ENCODE measurements at places on chromosomes 11 and 22. TPM values are rescaled to one million over a fixed set of nuclear protein-coding genes. Genes with fewer than 3 reads are reported as not detected.
A peak's percentile ranks its signal among the peaks of the same experiment; 100 is the strongest.

DNA sequence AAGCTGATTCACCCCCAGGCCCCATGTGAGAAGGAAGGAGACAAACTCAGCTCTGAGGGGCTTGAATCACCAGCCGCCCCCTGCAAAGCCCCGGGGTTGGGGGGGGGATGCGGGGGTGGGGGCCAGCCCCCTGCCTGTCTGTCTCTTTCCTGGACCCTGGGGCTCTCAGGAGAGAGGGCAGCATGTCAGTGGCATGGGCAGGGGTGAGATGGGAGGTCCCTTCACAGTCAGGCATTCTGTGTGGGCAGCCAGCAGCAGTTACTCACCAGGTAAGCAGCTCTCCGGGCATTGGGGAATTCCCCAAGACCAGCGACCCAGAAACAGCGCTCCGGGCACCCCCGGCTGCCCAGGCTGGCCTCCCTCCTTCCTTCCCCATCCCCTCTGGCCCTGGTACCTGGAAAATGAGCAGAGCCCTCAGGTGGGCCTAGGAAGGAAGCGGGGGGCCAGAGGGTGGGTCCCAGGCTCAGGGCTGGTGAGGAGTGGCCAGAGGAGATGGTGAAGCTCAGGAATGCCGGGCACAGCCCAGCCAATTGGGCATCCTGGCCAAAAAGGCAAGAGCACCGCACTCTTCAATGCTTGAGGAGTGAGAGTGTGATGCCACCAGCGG, 4.2 kb upstream of the LIF start:
- no peak for DNase-seq

GRCh38 chr11:94184846-94185245, 56.2 kb downstream of the PANX1 start:
- no peak for DNase-seq

DNA sequence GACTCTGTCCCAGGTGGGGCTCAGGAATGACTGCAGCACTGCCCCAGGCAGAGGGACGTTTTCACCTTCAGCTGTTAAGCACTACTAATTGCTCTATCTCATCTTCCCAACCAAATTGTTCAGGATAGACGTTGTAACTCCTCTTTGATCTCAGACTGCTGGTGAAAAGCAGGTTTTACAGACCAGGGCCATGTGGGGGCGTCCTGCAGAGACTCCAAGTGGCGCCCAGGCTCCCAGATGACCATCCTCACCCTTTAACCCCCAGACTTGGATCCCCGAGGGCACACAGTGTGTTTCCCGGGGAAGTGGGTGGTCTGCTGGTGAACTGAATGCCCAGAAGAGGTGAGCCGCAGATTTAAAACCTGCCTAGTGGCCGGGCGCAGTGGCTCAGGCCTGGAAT, 23.9 kb downstream of the FADD start:
- DNase-seq = peak; percentile 23

DNA sequence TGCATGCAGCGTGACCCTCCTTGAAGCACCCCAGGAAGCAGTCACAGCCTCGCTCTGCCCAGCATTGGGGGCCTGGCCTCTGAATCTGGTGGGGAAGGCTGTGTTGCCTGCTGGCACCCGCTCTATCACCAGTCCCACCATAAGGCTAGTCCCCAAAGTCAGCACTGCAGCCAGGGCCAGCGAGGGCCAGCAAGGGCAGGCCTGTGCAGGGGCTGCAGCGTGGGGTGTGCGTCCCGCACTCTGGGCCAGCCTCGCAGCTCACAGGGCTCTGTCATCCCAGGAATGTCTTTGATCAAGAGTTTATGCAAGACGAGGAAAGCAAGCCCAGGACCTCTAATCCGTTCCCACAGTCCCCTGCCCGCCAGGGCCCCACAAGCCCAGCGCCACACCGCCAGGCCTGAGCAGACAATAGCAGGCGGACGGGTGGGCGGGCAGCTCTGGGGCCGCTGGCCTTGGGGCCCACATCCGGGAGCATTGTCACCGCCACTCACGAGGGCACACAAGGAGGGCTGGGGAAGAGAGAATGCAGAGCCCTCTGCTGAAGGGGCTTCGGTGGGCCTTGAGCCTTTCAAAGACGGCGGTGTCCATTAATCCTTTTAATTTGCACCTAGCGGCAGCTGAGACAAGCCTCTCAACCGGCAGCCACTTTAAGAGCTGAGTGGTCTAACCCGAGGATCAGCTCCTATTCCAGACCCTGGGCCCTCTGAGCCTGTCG, 17.1 kb downstream of the LTO1 start:
- no peak for DNase-seq

ESAM gene
- 6.1 TPM for total RNA-seq

HBG2 gene
- 48.1 TPM for total RNA-seq

MAP6 gene
- not detected for total RNA-seq

DNA sequence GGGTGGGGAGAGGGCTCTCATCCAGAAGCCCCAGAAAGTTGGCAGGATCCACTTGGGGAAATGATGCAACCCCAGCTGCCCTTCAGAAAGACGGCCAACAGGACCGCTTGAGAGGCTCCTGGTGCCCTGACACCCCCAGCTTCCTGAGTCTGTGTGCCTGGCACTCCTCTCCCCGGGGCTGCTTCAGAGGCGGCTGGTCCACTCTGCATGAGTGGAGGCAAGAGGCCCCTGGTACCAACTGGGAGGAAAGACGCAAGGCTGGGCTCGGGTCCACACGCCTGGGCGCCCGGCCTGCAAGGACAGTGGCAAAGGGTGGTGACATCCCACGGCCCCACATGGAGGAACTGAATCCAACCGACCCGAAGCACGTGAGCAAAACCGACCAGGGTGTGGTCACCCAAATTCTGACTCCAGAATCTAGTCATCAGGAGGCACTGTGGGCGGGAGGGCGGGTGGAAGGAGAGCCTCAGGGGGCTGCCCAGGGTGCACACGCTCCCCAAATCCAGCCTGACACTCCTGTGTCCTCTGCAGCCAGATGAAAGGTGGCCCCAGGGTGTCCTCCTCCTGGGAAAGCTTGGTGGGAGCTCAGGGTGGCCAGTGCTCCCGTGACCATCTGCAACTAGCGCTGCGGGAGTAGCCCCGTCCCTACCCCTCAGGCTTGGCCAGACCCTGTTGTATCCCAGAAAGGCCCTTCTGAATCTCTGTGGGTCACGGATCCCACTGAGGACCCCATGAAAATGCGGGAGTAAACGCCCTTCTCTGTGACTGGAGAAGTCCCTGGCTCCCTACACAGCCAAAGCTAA, 3.7 kb downstream of the RNH1 start:
- no peak for DNase-seq

SMTNL1 gene
- total RNA-seq = not detected

DNA sequence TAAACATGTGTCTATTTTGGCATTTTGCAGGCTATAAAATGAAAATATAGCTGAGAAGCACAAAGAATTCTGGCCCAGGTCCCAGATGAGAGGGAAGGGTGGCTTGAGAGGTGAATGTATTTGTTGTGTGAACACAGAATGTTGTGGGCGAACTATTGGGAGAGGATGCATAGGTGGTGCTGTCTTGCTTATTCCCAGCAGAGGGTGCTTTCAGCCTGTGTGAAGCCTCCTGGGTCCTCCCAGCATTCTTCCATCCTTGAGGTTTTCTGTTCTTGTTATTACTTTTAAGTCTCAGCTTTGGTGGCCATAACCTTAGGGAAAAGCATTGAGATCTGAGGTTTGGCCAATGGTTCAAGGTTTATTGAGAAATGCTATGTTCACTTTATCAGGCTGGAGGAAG, 108.7 kb upstream of the SNX19 start:
- DNase-seq = no peak

DNA sequence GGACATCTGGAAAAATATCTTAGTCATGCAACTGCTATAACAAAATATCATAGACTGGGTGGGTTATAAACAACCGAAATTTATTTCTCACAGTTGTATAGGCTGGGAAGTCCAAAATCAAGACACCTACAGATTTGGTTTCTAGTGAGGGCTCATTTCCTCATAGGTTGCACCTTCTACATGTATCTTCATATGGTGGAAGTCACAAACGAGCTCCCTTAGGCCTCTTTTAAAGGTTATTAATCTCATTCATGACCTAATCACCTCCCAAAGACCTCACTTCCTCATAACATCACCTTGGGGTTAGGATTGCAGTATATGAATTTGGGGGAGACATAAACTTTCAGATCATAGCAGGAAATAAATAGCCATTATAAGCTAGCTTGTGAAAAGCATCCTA, 85.2 kb downstream of the INTS4 start:
- no peak for DNase-seq

DNA sequence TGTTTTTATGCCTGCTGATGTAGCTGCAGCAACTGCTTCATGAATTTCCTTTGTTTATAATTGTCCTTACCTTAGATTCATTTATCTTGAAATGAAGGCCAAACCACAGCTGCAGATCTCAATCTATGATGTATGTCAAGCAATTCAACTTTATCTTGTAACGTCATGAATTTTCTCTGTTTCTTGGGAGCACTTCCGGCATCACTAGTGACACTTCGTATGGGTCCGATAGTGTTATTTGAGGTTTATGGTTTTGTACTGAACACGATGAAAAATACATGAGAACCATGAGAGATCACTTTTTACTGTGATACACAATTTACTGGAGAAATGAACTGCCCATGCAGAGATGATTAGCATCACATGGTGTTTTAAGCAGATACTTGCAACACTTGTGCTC, 98.5 kb downstream of the CSTPP1 start:
- no peak for DNase-seq

GRCh38 chr22:17969701-17970113, 54.7 kb downstream of the MICAL3 start:
- DNase-seq = no peak

DNA sequence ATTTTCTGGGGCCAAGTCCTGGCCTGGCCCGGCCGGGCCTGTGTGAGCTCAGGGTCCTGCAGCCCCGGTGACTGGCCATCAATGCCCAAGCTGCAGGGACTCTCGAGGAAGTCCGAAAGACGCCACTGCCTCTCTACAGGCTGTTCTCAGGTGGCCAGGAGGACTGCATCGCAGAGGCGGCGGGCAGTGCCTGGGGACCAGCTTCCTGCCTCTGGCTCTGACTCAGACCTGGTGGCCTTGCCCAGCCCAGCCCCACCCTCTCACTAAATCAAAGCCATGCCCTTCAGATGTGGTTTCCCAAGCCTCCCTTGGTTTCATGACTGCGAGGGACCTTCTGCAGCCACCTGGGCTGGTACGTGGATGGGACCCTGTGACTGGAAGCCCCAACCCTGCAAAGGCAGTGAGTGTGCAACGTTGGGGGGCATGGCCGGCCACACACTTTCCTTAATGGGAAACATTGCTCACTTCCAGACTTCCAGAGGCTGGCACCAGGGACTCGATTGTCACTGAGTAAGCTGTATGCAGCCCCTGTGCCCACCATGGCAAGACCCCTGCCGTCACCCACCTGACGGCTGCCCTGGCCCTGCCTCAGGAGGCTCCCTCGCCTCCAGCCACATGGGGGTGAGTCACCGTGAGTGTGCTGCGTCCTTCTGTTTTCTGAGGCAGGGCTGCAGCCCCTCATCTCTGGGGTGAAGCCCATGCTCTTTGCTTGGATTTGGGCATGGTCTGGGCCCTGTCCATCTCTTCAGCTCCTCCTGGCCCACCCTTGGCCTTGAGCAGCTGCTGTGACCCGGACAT, 6.0 kb upstream of the FGF3 start:
- DNase-seq = peak; percentile 60

IL17REL gene
- total RNA-seq = not detected

SYT7 gene
- 27.4 TPM for total RNA-seq

GRCh38 chr22:41927813-41928212, 1.2 kb upstream of the TNFRSF13C start:
- DNase-seq = no peak

- DNase-seq = no peak
Measured at GRCh38 chr11:109123816-109124787, 297.9 kb upstream of the C11orf87 start.

- no peak for DNase-seq
Measured at GRCh38 chr11:134599299-134599771, 187.3 kb upstream of the B3GAT1 start.

GRCh38 chr11:1323774-1324173, 14.3 kb upstream of the TOLLIP start:
- DNase-seq = no peak

DNA sequence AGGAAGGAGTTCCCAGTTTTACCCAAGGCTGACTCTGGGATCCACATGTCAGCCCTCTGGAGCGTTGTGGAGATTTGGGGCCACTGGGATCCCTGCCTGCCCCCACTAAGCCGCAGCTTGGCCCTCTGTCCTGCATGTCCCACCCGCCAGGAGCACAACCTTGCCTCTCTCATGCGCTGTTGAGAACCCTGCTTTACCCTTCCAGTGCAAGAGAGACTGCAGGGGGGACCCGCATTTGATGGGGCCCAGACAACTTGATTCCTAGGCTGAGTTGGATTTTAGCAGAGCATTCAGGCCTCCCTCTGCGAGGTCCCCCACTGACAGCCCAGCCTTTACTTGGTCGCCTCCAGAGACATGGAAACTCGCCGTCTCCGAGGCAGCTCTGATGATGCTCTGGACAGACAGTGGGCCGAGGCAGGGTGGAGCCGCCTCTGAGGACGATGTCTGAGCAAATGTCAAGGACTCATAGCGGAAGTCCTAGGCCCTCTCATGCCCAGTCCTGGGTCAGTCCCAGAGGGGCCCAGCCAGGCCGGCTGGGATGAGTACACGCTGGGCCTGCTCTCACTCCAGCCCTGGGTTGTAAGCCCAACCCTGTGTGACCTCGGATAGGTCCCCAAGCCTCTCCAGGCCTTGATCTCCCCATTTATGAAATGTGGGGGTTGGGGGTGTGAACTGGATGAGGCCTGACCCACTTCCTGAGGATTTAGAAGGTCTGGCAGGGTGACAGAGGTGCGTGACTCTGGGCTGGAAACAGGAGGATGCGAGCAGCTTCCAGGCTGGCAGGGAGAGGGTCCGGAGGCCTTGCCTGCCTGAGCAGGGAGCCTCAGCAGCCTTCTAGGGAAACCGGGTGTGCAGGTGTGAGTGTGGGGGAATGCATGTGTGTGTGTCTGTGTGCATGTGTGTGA, 630 bp downstream of the CD5 start:
- DNase-seq = no peak

DNA sequence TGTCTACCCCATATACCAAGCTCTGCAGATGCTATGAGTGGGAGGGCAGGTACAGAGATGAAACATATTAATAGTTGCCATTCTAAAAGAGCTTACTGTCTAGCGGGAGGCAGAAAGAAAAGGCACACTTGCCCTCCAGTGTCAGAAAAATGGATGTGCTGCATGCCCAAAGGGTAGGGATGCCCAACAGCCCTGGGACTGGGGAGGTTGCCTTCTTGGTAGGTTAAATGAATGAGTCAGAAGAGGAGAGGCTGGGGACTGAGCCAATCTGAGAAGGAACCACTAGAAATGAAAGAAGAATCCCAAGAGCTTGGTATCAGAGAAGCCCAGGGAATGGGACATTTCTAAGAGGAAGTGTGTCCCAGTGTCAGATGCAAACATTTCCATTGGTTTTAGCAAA, 1.2 kb downstream of the BIRC3 start:
- DNase-seq = no peak

GRCh38 chr22:37545703-37546436, 14.4 kb upstream of the CDC42EP1 start:
- DNase-seq = no peak

All from HCT116 (cell line).